ENCODE measurements at places on chromosomes 2 and 18.

DNA sequence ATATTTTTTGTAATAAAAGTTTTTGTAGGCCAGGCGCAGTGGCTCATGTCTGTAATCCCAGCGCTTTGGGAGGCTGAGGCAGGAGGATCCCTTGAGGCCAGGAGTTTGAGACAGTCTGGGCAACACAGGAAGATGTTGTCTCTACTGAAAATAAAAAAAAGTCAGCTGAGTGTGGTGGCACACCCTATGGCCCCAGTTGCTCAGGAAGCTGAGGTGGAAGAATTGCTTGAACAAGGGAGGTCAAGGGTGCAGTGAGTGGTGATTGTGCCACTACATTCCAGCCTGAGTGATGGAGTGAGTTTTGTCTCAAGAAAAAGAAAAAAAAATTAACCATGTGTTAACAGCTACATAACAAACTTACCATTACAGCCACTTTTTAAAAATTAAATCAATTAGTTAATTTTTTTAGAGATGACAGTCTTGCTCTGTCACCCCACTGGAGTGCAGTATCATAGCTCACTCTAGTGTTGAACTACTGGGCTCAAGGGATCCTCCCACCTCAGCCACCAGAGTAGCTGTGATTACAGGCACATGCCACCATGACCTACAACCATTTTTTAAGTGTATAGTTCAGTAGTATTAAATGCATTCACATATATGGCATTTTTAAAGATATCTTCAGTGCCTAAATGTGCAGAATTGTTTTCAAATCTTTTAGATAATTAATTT is 67.2 kb upstream of the ACYP2 start:
- no peak for DNase-seq

DNA sequence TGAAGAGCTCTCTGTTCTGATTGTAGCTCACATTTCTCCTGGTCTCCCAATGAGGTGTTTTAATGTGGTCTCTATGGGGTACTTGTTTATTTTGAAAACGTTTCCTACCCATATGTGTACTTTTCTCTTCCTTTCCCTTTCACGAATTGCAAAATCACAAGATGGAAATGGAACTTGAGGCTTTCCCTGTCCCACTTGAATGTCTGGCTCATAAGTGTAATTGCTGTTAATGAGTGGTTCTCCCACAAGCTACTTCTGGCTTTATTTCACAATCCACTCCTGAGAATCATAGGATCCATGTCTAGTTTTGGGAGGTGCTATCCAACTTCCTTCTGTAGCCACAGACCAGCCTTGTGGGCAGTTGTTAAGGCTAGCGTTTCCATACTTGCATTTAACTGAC is 81.1 kb upstream of the CAVIN2 start:
- no peak for DNase-seq

GRCh38 chr18:67376372-67376771 is 140.1 kb downstream of the DSEL start:
- DNase-seq, result no peak

GRCh38 chr2:197947219-197947757 is 142.9 kb downstream of the PLCL1 start:
- no peak for DNase-seq

- no peak for DNase-seq
These were observed 229.4 kb upstream of the MMADHC start for GRCh38 chr2:149816756-149817551.

DNA sequence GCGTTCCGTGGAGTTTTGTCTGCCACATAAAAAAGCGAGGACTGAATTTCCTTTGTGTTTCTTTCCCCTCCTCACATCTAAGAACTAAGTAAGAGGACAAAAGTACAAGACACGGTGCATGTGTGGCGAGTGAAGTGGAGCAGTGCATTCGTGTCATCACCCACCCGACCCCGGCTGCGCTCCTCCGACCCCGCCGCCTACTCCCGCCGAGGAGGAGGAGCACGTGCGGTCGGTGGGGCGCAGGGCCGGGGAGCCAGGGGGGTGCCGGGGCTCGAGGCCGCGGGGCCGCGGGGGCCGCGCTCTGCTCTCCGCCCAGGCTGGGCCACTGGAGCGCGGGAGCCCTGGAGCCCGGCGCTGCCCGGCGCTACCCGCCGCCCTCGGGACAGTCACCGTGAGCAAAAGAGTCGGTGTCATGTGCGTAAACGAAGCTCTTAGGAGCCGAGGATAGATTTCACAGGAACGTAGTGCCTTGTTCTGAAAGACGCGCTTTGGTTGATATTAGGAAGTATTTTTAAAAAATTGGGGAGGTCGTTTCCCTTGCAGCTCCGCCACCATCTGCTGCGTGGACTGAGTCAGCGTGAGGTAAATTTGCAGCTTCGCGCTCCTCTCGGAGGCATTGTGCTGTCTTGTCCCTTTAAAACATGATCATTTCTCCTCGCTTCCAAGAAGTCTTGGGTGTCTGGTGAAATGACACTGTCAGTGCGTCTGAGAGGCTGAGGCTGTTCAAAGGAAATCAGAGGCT is 11.0 kb downstream of the TBR1 start:
- peak; percentile 7 for DNase-seq

DNA sequence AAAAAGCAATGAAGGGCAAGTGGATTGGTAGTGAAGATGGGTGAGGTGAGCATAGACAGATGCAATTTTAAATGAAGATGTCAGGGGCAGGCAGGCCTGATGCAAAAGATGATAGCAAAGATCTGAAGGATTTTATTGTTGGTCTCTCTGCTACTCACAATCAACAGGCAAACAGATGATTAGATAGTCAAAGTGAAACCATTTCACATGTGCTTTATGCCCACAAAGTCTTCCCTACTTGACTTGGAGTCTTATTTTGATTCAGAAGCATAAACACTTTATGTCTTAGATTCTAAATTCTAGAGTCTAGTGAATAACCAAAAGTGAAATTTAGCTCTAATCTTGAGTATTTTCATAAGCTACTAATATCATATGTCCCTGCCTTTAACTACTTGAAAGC is 153.8 kb upstream of the HNRNPA3 start:
- no peak for DNase-seq

GRCh38 chr2:5263291-5263690 is 428.9 kb upstream of the SOX11 start:
- DNase-seq, result no peak

DNA sequence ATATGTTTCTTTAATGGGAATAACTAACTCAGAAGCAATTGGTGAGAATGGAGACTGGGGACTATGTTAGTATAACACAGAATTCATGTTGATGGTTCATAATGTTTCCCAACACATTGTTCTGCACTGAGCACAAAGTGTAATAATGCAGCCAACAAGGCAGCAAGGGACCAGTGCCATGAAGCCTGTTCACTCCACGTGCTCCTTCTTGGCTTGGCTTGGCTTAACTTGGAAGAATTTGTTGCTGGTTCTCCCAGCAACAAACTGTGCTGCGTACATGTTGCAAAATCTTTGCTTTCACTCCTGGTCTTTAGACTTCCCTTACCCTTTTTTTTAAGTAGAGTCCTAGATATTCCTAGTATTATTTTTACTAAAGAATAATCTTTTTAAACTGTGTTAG is 129.7 kb downstream of the MAP3K20 start:
- no peak for DNase-seq

DNA sequence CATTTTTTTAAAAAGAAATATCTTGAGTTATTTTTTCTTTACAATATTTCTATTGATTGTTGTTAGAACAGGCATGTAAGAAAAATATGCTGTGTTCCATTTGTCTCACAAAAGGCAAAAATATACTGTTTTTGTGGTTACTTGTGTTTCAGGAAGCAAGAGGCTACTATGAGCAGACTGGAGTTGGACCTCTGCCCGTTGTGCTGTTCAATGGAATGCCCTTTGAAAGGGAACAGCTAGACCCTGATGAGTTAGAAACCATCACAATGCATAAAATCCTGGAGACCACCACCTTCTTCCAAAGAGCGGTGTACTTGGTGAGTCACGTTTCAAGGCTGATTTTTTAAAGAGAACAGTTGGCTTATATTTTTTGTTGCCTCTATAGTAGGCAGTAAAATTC is 54.7 kb downstream of the UGGT1 start:
- no peak for DNase-seq

DNA sequence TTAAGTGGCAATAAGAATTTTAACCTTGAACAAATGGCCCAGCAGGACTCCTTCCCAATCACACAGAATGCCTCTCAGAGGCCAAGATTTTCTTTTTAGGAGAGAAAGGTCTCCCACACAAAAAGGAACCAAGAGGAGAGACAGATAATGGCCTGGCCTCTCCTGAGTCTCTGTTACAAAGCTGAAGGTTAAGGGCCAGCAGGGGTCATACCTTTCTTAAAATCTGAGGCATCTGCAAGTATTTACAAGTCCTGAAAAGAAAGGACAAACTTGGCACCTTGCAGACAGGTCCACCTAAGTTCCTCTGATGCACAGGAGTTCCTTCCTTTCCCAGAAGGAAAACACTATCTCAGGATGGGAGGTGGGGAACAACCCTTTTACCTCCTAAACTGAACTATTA is 142.3 kb downstream of the TMEM163 start:
- no peak for DNase-seq

DNA sequence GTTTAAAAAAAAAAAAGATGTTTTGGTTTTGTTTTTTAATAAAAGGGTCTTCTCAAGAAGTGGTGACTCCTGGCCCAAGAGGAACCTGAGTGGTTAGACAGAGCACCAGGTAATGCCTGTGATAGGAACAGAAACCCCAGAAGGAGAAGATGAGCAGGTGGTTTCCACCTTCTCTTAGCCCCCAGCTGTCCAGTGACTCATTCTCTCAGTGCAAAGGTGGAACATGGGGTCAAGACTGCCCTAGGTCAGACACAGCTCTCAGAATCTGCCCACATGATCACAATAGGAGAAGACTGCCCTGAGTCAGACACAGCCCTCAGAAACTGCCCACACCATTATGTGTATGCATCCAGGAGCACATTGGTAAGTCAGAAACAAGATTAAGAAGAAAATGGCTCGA is 61.8 kb downstream of the TBC1D8 start:
- no peak for DNase-seq

- DNase-seq, result no peak
These were observed 14.9 kb downstream of the LPIN2 start for GRCh38 chr18:2997846-2998564.

DNA sequence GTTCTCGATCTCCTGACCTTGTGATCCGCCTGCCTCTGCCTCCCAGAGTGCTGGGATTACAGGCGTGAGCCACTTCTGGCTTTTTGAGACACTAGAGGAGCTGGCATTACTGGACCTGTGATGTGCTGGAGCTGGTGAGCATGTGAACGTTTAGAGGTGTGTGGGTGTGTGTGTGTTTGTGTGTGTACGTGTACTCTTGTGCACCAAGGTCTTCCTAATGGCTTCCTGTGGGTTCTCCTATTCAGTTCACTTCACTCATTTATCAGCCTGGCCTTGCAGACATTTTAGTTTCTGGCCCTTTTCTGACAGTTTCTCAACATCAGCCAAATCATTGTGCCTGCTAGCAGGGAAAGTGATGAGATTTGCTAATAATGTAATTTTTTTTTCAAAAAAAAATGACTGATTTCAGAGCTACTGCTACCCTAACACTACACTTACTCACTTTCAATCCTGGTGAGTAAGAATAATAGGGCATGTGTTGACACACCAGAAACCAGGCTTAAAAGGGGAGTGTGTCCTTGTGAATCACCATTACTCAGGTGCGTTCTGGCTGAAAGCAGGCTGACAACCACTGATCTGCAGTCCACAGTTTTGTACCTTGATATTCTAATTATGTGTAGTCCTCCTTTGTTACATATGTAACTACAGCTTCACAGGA is 41.0 kb upstream of the ACTR3 start:
- DNase-seq, result peak; percentile 48

DNA sequence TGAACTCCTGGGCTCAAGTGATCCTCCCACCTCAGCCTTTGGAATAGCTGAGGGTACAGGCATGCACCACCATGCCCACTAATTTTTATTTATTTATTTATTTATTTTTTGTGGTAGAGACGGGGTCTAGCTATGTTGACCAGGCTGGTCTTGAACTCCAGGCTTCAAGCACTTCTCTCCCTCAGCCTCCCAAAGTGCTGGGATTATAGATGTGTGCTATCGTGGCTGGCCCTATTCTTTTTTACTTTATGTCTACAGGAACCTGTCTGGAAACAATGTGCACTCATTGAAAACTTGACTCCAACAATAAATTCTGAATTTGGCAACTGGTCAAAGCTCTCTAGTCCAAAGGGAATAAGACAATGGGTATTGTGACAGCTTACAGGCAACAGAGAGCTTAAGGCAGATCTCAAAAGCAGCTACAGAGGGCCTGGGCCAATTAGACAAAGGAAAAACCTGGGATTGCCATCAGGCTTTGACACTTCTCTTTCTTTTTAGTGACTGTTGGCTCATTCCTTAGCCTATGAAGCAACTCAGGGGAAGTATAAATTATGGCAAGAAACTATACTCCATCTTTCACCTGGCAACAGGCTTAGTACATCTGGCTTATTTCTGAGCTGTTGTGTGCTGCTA is 55.1 kb upstream of the RAPGEF4 start:
- DNase-seq, result no peak

DNA sequence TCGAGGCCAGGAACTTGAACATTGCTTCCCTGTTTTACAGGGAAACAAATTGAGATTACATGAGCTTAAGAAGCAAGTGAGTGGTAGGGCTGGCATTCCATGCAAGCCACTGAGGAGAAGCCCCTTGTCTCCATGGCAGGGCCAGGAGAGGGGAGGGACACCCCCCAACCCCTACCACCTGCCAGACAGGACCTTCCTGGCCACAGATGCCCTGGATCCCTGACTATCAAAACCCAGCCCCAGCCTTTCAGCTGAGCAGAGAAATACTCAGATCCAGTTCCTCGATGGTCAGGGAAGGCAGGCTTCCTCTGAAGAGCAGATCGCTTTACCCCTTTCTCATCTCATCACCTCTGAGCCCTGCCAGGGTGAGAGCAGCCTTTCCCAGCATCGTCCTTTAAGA is 53.8 kb upstream of the ALPP start:
- no peak for DNase-seq

DNA sequence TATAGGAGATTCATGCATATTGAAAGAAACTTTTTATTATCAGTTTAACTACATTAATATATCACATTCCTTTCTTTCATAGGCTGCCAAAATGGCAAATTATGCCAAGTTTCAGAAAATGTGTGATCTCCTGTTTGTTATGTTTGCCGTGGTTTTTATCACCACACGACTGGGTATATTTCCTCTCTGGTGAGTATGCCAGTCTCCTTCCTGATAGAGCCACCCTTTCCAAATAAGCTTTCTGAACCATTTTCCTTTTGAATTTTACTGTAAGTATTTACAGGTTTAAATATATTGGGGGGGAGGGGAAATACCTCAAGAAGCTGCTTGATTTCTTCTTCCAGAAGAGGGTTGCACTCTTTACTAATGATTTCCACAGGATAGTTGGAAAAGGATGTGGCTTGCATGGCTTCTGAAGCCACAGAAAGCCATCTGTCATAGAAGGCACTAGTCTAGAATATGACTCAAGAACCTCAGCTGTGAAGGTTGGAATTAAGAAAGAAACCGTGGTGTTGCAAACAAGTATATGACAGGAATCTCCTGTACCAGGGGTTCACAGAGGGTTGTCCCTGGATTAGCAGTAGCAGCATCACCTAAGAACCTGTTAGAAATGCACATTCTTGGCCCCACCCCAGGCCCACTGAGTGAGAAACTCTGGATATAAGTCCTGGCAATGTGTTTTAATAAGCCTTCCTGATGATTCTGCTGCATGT is 84.5 kb upstream of the NOSTRIN start:
- peak; percentile 5 for DNase-seq

DNA sequence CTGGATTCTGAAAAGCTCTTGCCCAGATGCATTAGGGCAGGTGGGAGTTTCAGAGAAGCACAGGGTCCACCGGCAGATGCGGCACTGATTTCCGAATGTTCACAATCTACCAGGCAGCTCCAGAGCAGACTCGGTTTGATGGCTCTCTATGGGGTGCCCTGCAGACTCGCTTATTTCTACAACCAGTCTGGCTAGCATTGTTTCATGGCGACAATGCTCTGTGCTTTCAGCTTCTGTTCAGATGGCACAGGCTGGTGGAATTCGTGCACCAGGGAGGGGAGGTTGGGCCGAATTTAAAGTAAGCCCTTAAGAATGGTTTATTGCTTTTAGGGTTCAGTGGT is 9.9 kb downstream of the MYT1L start:
- DNase-seq, result no peak

All from activated CD4-positive, alpha-beta T cell treated with anti-CD3 and anti-CD28 coated beads, Interleukin-2, amount 50 U/mL, for 48 hours (primary cell).